Neural crest cell (in vitro differentiated cells): ENCODE measurements at places on chromosomes 16 and 17. TPM values are rescaled to one million over a fixed set of nuclear protein-coding genes. Genes with fewer than 3 reads are reported as not detected.
A peak's percentile ranks its signal among the peaks of the same experiment; 100 is the strongest.

GRCh38 chr17:45077643-45078042, 16.5 kb downstream of the NMT1 start:
- no peak overlapping the region for H3K27ac ChIP-seq
- no peak overlapping the region for H3K4me3 ChIP-seq

GRCh38 chr16:56041556-56042140, 149.6 kb upstream of the GNAO1 start:
- no peak overlapping the region for H3K27ac ChIP-seq
- peaks cover 3% of the 10 kb centered on the region for H3K36me3 ChIP-seq
- no peaks in the 10 kb centered on the region for H3K4me1 ChIP-seq
- no peak overlapping the region for H3K4me3 ChIP-seq

DNA sequence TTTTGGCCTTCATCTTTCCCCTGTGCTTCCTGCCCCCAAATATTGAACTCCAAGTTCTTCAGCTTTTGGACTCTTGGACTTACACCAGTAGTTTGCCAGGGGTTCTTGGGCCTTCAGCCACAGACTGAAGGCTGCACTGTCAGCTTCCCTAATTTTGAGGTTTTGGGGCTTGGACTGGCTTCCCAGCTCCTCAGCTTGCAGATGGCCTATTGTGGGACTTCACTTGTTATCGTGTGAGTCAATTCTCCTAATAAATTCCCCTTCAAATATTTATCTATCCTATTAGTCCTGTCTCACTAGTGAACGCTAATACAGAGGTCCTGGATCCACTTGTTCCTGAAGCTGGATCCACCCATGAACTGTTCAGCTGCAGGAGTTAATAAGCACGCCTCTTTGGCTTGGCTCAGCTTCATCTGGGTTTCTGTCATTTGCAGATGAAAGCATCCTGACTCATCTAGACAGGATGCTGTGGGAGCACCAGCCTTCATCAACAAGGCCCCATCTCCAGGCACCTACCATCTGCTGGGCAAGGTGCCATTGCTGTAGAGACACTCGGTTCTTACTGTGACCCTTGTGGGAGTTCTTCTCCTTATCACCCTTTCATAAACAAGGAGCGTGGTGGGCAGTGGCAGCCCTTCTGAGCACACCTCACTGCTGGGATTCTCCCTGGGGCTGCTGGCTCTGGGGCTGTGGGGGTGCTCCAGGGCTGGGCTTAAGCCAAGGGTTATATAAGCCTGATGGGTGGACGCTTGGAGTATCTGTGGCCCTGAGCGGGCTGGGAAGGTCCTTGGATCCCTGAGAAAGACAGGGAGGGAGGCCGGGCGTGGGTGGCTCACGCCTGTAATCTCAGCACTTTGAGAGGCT, 23.1 kb downstream of the LAT start:
- no peaks in the 10 kb centered on the region for H3K4me1 ChIP-seq
- peaks cover 14% of the 10 kb centered on the region for H3K27me3 ChIP-seq
- H3K4me3 ChIP-seq, result no peak overlapping the region
- DNase-seq, result no peak

- no peak overlapping the region for H3K27ac ChIP-seq
- peaks cover 7% of the 10 kb centered on the region for H3K36me3 ChIP-seq
- H3K27me3 ChIP-seq, result no peaks in the 10 kb centered on the region
- no peak for DNase-seq
- no peak overlapping the region for H3K4me3 ChIP-seq
- no peaks in the 10 kb centered on the region for H3K4me1 ChIP-seq
Measured at GRCh38 chr17:76094046-76094445, 9.5 kb downstream of the EXOC7 start.

DNA sequence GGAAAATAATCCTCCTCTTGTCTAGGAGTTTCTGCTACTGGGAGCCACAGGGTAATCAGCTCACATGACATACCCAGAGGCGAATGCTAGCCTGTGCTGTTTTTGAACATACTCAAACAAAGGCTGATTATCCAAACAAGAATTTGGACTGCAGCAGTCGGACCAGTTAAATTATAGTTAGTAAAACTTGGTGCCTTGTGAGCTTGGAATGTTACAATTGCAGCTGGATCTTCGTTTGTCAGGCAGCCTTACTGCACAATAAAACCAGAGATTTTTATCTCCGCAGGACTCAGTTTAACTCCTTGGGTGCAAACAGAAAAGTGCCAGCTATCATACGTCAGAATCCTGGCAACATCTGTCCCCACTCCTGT, 163.8 kb upstream of the TBX2 start:
- peaks cover 38% of the 10 kb centered on the region for H3K4me1 ChIP-seq
- no peak overlapping the region for H3K4me3 ChIP-seq
- peak overlapping the region; percentile 16 for H3K27ac ChIP-seq
- H3K36me3 ChIP-seq, result no peaks in the 10 kb centered on the region
- DNase-seq, result no peak
- no peaks in the 10 kb centered on the region for H3K27me3 ChIP-seq

DNA sequence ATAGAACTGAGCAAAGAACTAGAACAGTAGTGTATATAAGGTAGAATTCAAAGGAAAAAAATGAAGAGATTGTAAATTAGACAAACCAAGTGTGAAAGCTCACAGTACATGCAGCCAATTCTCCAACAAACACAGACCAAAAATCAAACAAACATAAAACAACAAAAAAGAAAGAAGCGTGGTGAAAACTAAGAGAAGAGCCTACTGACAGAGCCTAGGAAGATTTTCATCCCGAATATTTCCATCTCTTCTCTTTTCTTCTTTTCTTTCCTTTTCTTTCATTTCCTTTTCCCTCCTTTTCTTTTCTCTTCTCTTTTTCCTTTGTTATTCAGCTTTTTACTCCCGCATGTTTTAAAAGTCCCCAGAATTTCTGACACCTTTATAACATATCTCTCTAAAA, 1103.6 kb downstream of the CDH8 start:
- H3K27me3 ChIP-seq, result no peaks in the 10 kb centered on the region
- H3K36me3 ChIP-seq, result no peaks in the 10 kb centered on the region

DNA sequence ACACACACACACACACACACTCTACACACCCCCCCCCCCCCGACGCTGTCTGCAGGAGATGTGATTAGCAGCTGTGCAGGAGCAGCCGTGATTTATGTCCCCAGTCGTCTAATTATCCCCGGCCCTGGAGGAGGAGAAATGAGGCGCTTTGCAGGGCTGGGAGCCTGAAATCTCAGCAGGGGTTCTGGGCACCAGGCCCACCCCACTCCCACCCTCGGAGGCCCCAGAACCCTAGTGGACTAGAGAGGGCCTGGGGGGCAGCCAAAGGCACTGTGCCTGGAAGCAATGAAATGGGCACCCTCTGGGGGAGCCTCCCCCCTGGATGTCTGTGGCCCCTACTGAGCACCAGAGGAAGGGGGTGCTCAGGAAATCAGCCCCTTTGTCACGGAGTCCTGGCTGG, 134.2 kb upstream of the CIBAR2 start:
- H3K4me1 ChIP-seq, result peaks cover 11% of the 10 kb centered on the region
- H3K36me3 ChIP-seq, result no peaks in the 10 kb centered on the region
- DNase-seq, result no peak
- peaks cover 24% of the 10 kb centered on the region for H3K27me3 ChIP-seq
- no peak overlapping the region for H3K4me3 ChIP-seq

HP gene
- not detected in 2 replicates for total RNA-seq

ABCA9 gene
- 1.3 and 2.3 TPM in 2 replicates for total RNA-seq

AATK gene
- 6.0 and 6.7 TPM in 2 replicates for total RNA-seq

RHBDL1 gene
- 3.0 and 3.1 TPM in 2 replicates for total RNA-seq

CACNA1H gene
- total RNA-seq, result 10.7 and 13.2 TPM in 2 replicates
